ENCODE measurements at places on chromosomes 4 and X.

GRCh38 chrX:42384956-42385355 is 393.0 kb downstream of the PPP1R2C start:
- no peak for DNase-seq

- no peak for DNase-seq
Measured at GRCh38 chrX:1231850-1232465, 19.5 kb upstream of the CRLF2 start.

- no peak for DNase-seq
Measured at GRCh38 chrX:87874043-87874442, 356.4 kb downstream of the KLHL4 start.

DNA sequence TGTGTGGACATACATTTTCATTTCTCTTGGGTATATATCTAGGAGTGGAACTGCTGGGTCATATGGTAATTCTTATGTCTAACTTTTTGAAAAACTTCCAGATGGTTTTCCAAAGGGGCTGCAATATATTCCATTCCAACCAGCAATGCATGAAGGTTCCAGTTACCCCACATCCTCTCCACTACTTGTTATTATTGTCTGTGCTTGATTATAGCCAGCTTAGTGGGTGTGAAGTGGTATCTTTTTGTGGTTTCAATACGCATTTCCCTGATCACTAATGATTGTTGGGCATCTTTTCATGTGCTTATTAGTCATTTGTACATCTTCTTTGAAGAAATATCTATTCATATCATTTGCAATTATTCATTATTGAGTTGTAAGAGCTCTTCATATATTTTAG is 31.5 kb upstream of the S100G start:
- no peak for DNase-seq

GRCh38 chr4:129822701-129823100 is 726.7 kb downstream of the C4orf33 start:
- DNase-seq: peak; percentile 5
